ENCODE measurements at places on chromosomes 6 and 20. TPM values are rescaled to one million over a fixed set of nuclear protein-coding genes. Genes with fewer than 3 reads are reported as not detected.

Gene TGM3
- 11.8 TPM for total RNA-seq

- DNase-seq = peak; percentile 77
These were observed 32.1 kb upstream of the CENPW start for GRCh38 chr6:126307849-126308248.

GRCh38 chr6:79985128-79985527 lies 19.3 kb upstream of the TTK start:
- DNase-seq = no peak

- peak; percentile 100 for DNase-seq
These were observed 268.4 kb upstream of the IRAK1BP1 start for GRCh38 chr6:78598966-78599365.

DNA sequence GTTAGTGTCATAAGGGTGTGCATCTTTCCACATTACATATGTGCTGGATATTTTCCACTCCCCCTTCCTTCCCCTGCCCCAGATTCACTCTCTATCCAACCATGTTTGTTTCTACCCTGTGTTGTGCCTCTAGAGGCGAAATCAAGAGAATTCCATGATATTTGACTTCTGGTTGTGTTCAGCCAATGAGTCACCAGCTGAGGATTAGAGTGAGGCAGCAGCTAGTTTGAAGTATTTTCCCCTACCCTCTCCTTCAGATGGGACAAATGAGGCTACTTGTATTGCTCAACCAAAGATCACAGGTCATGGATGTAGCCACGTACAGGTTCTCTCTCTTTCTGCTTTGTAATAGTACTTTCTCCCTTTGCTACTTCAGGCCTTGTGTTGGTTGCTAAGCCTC lies 24.5 kb upstream of the OR2J2 start:
- DNase-seq = peak; percentile 12

- DNase-seq = peak; percentile 4
These were observed 621.5 kb upstream of the BTBD3 start for GRCh38 chr20:11296221-11296620.

Gene PRSS35
- total RNA-seq = not detected
